Activated CD4-positive, alpha-beta memory T cell treated with anti-CD3 and anti-CD28 coated beads for 36 hours (primary cell): ENCODE measurements at places on chromosomes 4 and X.

- H3K4me3 ChIP-seq: no peak overlapping the region
- no peak for DNase-seq
- H3K27me3 ChIP-seq: peaks cover 3% of the 10 kb centered on the region
- H3K27ac ChIP-seq: no peak overlapping the region
- H3K36me3 ChIP-seq: no peaks in the 10 kb centered on the region
Measured at GRCh38 chr4:68617003-68617698, 41.0 kb upstream of the UGT2B17 start.

DNA sequence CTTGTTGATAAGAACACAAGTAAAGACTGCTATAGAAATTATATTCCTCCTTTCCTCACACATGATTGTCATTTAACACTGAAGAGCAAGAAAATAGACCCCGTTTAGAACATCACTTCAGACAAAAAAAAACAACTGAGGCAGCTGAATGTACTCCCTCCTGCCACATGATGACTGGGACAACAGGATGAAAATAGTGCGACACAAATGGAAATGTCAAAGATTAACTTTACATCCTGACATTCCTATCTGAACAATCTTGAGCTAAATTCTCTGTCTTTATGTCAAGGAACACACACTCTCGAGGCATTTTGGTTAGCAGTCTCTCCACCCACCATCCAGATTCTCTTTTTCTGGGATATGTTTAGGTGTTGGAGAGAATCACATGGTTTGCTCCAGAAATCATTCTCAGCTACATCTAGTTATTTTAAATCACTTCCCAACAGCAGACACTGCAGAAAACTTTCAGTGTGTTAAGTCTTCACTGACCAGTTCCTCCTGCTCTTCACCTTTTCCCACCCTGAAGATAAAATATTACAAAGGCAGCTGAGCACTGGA is 16.3 kb upstream of the KCNIP4 start:
- no peaks in the 10 kb centered on the region for H3K4me1 ChIP-seq
- no peak overlapping the region for H3K27ac ChIP-seq
- DNase-seq: no peak
- no peaks in the 10 kb centered on the region for H3K27me3 ChIP-seq
- no peak overlapping the region for H3K4me3 ChIP-seq

GRCh38 chr4:185779517-185779916 is 32.5 kb downstream of the SORBS2 start:
- no peak for DNase-seq
- H3K4me3 ChIP-seq: no peak overlapping the region
- H3K27ac ChIP-seq: no peak overlapping the region
- H3K27me3 ChIP-seq: peaks cover 2% of the 10 kb centered on the region
- no peaks in the 10 kb centered on the region for H3K4me1 ChIP-seq

DNA sequence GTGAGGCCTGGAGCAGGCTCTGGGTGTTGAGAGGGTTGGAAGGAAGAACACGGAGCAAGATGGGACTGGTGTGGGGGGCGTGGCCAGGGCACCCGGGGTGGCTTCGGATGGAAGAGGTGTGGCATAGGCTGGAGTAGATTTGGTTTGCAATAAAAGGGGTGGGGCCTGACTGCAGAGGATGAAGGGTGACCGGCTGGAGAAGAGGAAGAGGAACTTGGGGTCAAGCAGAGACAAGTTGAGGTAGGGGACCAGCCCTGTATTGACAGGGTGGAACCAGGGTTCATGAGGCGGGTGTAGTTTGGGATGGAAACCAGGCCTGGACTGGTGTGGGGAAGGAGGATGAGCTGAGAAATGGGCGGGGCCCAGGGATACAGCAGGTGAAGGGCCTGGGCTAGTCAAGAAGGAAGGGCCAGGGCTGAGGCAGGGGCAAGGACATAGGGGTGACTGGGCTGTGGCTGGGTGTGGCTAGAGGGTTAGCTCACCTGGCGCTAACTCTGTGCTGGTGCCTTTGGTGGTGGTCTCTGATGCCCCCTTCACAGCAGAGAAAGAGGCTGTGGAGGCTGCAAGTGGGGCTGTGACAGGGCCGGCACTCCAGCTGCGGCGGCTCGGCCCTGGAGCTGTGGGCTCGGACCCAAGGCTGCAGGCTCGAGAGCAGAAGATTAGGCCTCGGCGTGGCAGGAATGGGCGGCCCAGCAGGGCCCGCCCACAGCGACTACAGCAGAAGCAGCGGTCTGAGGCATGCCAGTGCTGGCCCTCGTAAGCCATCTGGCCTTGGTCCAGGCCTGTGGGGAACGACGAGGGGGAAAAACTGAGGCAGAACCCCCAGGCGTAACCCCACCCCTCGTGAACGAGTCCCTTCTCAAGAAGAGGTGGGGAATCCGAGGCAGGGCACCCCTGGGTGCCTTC is 5.0 kb downstream of the PLP2 start:
- no peaks in the 10 kb centered on the region for H3K27me3 ChIP-seq
- no peak overlapping the region for H3K4me3 ChIP-seq
- no peak overlapping the region for H3K27ac ChIP-seq
- peaks cover 17% of the 10 kb centered on the region for H3K4me1 ChIP-seq

DNA sequence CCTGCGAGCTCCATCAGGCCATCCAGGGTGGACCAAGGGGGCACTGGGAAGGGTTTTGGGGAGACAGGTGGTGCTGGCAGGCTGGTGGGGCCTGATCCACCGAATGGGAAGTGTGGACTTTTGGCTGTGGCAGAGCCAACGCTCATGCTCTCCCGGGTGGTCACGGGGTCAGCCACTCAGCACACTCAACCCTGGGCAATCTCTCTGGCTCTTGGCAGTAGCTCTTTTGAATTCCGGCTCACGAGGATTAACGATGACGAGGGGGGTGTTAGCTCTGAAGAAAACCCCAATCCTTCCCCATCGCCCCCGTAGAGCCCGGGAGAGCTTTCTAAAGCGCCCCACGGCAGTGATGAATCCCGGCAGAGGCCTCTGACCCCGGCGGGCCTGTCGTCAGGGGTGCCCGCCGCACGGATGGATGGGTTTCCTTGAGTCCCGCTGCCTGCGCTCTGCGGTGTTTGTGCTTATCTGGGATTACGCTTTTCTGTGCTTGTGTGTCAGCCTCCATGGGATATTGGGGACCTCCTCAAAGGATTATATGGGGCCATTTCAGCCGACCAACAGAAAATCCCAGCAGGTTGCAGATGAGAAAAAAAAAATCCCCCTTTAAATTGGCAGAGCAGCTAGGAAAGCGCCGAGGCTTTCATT is 156.8 kb upstream of the PSAPL1 start:
- no peak for DNase-seq
- H3K27me3 ChIP-seq: peaks cover 10% of the 10 kb centered on the region
- no peak overlapping the region for H3K27ac ChIP-seq
- H3K4me3 ChIP-seq: no peak overlapping the region

- no peaks in the 10 kb centered on the region for H3K36me3 ChIP-seq
- H3K27ac ChIP-seq: no peak overlapping the region
- no peaks in the 10 kb centered on the region for H3K4me1 ChIP-seq
- no peak for DNase-seq
- H3K4me3 ChIP-seq: no peak overlapping the region
- H3K27me3 ChIP-seq: no peaks in the 10 kb centered on the region
Measured at GRCh38 chr4:175106301-175106700, 188.1 kb downstream of the ADAM29 start.

- no peak overlapping the region for H3K27ac ChIP-seq
- DNase-seq: no peak
- no peaks in the 10 kb centered on the region for H3K36me3 ChIP-seq
- H3K4me1 ChIP-seq: no peaks in the 10 kb centered on the region
Measured at GRCh38 chr4:96874657-96875056, 1034.8 kb downstream of the PDHA2 start.

DNA sequence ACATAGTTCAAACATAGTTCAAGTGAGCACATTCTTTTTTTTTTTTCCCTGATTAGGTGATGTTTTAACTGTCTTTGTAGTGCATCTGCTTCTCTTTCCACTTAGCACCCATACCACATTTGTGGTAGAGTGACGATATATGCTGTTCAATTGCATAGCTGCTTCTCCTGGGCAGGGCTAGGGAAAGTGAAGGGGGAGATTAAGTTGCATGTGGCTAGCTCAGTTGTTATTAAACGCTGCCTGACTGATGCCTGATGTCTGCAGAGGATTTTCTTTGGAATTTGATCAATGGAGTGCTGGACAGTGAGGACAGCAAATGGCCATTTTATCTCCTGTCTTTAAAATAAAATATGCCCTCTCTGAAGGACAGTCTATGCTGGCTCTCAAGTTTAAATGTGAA is 63.7 kb downstream of the ANK2 start:
- DNase-seq: no peak
- H3K27me3 ChIP-seq: no peaks in the 10 kb centered on the region
- no peaks in the 10 kb centered on the region for H3K4me1 ChIP-seq
- H3K27ac ChIP-seq: no peak overlapping the region
- H3K36me3 ChIP-seq: no peaks in the 10 kb centered on the region

- H3K27ac ChIP-seq: no peak overlapping the region
- H3K36me3 ChIP-seq: peaks cover 2% of the 10 kb centered on the region
- peaks cover 5% of the 10 kb centered on the region for H3K4me1 ChIP-seq
- no peak overlapping the region for H3K4me3 ChIP-seq
- no peaks in the 10 kb centered on the region for H3K27me3 ChIP-seq
Measured at GRCh38 chr4:54802336-54802735, 144.6 kb downstream of the KIT start.

- H3K27ac ChIP-seq: no peak overlapping the region
- H3K4me1 ChIP-seq: peaks cover 5% of the 10 kb centered on the region
- no peak for DNase-seq
Measured at GRCh38 chr4:14802596-14802995, 199.7 kb upstream of the CPEB2 start.

DNA sequence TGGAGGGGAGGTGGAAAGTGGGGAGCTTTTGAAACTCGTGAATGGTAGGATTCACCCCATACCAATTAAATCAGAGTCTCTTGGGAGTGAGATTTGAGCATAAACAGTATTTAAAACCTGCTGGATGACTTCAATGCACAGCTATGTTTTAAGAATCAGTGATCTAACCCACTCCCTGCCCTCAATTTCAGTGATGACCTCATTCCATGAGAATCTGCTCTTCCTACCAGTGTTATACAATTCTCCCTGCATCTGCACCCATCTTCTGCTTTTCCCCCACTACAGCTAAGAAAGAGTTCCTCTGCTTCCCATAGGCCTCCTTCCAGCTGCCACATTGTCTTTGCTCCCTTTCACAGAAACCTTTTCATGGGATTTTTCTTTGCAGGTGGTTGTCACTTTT is 18.3 kb upstream of the H2AZ1 start:
- no peak for DNase-seq
- H3K4me3 ChIP-seq: no peak overlapping the region
- H3K4me1 ChIP-seq: peaks cover 13% of the 10 kb centered on the region
- H3K36me3 ChIP-seq: no peaks in the 10 kb centered on the region
- no peak overlapping the region for H3K27ac ChIP-seq

DNA sequence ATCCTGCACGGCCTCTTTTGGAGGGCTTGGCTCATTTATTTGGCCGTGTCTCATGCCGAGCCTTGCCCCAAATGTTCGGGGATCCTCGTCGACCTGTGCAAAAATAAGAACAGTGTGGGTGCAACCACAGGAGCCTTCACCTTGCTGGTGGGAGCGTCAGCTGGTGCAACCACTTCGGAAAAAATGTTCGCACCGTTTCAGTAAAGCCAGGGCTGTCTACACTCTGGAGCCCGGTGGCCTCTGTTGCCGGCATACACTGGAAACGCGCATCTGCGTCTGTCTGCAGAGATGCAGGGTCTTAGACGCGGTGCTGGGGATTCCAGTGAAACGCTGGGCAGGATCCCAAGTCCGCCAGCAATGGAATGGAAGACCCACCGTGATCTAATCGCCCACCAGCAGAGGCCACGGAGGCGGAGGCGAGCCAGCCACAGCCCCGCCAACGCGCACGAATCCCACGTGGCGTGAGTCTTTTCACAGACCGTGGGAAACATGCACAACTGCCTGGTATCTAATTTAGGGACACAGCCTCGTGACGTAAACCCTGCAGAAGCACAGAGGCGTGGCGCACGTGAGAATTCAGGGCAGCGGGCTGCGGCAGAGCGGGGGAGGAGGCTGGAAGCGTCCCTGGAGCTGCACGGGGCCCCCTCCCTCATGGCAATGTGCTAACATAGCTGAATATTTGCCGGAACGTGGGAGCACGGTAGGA is 13.8 kb upstream of the MXD4 start:
- no peak overlapping the region for H3K4me3 ChIP-seq
- H3K27me3 ChIP-seq: no peaks in the 10 kb centered on the region
- no peaks in the 10 kb centered on the region for H3K36me3 ChIP-seq
- H3K4me1 ChIP-seq: peaks cover 3% of the 10 kb centered on the region
- H3K27ac ChIP-seq: no peak overlapping the region
- no peak for DNase-seq

GRCh38 chrX:68421636-68422035 is 11.7 kb downstream of the OPHN1 start:
- no peak overlapping the region for H3K27ac ChIP-seq
- peaks cover 7% of the 10 kb centered on the region for H3K27me3 ChIP-seq
- H3K4me3 ChIP-seq: no peak overlapping the region
- no peak for DNase-seq

DNA sequence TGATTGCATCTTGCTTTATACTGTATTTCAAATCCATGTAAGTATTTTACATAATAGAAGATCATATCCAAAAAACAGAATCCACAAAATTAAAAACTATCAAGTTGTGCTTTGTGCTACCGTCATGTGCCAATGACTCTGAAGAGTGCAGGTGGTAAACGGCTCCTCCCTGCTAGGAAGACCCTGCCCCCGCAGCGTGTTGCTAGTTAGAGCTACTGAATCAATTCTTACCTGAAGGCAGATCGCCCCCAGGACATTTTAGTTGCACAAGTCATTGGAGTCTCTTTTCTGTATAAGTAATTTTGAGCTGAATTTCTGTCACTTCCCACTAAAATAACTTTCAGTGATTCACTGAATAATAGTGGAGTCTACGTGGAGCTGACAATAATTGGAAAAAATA is 599.5 kb upstream of the ZFP42 start:
- no peaks in the 10 kb centered on the region for H3K27me3 ChIP-seq
- H3K4me3 ChIP-seq: no peak overlapping the region
- no peaks in the 10 kb centered on the region for H3K36me3 ChIP-seq
- no peak overlapping the region for H3K27ac ChIP-seq

- H3K27me3 ChIP-seq: no peaks in the 10 kb centered on the region
- H3K36me3 ChIP-seq: no peaks in the 10 kb centered on the region
- no peak for DNase-seq
- no peaks in the 10 kb centered on the region for H3K4me1 ChIP-seq
Measured at GRCh38 chr4:21775703-21776102, 172.9 kb downstream of the KCNIP4 start.

GRCh38 chr4:124955476-124955875 is 242.9 kb upstream of the ANKRD50 start:
- H3K4me3 ChIP-seq: no peak overlapping the region
- H3K27me3 ChIP-seq: no peaks in the 10 kb centered on the region
- no peaks in the 10 kb centered on the region for H3K36me3 ChIP-seq
- no peak for DNase-seq
- H3K4me1 ChIP-seq: no peaks in the 10 kb centered on the region
- no peak overlapping the region for H3K27ac ChIP-seq
